Activated T-helper 1 cell treated with Interleukin-2 at 50 U/mL for 16 hours (primary cell): ENCODE measurements at places on chromosomes 12 and 14.

GRCh38 chr12:67665679-67666078 is 17.1 kb downstream of the DYRK2 start:
- no peak for DNase-seq

DNA sequence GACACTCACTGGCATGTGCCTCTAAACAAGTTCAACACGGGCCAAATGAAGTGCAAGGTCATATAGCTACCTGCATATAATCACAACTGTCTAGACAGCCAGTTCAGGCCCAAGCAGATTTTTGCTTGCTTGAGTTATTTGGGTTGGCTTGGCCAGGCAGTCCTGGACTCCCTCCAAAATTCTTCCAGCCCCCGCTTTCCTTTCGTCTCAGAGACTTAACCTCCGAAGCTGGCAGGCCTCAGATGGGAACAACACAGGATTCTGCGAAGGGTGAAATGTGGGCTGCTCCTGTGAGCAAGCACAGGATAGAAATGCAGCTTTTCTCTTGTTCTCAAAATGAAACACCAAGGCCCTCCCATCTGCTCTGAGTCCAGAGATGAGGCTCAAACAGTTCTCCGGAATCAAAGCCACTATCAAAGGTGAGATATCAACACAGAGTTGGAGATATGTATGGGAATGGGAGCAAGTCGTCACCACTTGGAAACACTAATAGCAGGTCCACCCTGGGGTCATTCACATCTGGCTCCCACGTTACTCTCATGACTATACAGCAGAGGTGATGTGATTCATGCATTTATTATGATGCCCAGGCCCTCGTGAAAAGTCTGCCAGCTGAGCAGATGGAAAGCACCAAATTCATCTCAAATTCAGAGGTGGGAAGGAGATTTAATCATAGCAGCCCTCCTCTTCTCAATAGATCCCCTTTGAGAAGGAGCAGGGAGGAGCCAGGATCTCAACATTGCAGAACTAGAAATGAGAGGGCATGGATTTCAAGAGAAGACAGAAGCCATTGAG is 389.8 kb downstream of the NUAK1 start:
- DNase-seq = no peak

- DNase-seq = no peak
These were observed 967.9 kb downstream of the FSCB start for GRCh38 chr14:43539210-43539609.

- no peak for DNase-seq
These were observed 52.2 kb upstream of the ANO2 start for GRCh38 chr12:5997260-5997659.

- no peak for DNase-seq
These were observed 61.4 kb downstream of the LMNTD1 start for GRCh38 chr12:25491396-25492325.

GRCh38 chr12:120118321-120119061 is 1.9 kb upstream of the RAB35 start:
- DNase-seq = no peak
